ENCODE measurements at places on chromosomes 7 and 10.

- no peak for DNase-seq
Measured at GRCh38 chr10:96556003-96556402, 30.8 kb downstream of the TM9SF3 start.

- DNase-seq, result no peak
Measured at GRCh38 chr10:14798636-14799035, 23.9 kb upstream of the FAM107B start.

- no peak for DNase-seq
Measured at GRCh38 chr7:106062521-106062931, 49.6 kb downstream of the SYPL1 start.

DNA sequence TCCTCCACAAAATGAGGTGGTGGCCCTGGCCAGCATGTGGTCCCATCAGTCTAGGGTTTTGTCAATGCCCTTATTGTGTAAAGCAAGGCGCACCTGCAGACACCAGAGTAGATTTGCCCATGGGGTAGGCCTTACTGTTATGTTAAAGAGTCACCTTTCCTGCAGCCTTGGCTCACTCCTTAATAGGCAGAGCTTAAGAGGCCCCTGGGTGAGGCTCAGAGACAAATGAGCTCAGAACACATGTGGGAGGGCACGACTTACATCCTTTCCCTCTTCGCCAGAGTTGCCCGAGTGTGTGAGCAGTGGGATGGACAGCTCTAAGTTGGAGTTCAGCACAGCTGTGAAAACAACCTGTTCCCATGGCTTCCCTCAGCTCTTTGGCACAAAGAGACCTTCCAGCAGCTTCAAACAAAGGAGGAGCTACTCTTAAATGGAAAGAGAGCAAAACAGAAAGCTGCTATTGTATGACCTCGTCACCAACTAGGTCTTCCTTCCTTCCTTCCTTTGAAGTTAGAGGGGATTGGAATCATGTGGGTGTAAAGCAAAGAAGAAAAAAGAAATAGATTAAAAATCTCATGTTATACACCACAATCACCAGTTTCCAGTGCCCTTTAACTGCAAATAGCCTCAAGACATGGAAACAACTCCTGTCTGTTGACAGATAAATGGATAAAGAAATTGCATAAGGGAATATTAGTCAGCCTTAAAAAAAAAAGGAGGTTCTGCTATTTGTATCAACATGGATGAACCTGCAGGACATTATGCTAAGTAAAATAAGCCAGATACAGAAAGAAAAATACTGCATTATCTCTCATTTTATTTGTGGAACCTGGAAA is 11.9 kb upstream of the XPNPEP1 start:
- no peak for DNase-seq

DNA sequence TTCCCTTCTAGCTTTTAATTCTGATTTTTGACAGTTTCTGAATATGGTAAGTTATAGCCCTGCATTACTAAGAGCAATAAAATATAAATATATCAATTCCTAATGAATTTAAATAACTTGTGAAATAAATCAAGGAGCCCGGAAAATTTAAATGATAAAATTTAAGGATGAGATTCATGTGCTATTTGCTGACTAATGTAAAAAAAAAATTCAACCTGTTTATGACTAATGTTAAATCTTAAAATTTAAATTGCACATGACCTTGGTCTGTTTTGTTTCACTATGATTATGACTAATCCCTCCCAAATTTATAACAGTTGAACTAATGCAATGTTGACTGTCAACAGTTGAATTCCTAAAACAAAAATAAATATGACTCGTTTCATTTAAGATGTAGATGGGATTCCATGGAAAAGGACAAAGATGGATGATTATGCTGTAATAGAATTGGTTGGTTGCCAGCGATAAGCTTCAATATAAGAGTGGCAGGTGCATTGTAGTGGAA is 419.9 kb downstream of the NRG3 start:
- no peak for DNase-seq

GRCh38 chr7:72337390-72338167 is 74.6 kb downstream of the CALN1 start:
- no peak for DNase-seq

DNA sequence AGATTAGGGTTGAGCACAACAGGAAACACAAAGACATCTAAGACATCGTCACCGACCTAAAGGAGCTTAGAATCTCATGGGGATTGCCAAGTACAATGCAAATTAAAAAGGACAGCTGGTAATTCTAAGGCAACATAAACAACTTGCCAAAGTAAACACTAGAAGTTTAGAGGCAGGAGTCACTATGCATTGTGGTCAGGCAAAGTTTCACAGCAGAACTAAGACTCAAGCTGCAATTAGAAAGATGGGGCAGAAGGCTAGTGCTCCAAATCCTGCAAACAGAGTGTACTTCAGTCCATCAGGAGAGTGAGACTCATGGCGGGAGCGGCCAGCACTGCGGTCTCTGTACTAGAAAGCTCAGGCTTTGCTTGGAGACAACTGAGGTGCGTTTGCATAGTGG is 52.7 kb downstream of the HIPK2 start:
- peak; percentile 16 for DNase-seq

DNA sequence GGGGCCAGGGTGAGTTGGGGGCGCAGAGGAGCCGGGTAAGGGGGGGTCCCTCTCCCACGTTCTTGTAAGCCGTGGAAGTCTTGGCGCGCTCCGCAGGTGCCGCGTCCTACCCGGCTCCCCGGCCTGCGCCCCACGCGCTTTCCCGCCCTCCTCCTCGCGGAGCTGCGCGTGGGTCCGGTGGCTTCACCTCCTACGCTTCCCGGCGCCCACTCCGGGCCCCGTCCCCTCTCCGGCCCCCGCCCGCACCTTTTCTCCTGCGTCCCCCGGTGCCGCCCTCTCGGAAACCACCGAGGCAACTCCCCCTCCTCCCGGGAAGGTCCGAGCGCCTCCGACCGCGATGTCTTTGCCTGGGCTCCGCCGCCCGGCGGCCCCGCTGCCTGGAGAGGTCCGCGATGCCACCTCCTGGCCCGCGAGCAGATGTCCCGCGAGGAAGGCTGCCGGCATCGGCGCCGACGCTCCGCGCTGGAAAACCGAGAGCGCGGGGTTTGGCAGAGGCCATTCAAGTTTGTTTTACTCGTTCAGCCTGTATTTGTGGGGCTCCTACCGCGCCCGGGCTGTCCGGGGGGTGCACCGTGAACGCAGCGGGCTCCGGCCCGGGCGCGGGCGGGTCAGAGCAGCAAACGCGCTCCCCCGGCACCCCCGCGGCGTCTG is 2.4 kb upstream of the NKX6-2 start:
- no peak for DNase-seq

DNA sequence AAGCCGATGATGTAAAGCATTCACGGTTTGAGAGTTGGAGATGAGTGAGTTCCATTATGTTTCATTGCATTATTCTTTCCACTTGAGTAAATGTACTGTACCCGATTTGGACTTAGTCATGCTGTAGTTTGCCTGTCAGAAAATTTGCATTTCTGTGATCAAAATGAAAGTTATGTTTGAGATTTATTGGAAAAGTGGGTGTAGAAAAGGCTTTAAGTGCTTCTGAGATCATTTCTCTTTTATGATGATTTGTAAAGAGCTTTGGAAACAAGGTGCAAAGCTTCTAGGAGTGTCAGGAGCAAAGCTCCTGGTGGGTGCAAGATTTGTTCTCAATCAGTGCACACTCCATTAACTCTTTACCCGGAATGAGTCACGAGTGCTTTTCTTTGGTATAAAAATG is 204.1 kb upstream of the POM121L12 start:
- no peak for DNase-seq

DNA sequence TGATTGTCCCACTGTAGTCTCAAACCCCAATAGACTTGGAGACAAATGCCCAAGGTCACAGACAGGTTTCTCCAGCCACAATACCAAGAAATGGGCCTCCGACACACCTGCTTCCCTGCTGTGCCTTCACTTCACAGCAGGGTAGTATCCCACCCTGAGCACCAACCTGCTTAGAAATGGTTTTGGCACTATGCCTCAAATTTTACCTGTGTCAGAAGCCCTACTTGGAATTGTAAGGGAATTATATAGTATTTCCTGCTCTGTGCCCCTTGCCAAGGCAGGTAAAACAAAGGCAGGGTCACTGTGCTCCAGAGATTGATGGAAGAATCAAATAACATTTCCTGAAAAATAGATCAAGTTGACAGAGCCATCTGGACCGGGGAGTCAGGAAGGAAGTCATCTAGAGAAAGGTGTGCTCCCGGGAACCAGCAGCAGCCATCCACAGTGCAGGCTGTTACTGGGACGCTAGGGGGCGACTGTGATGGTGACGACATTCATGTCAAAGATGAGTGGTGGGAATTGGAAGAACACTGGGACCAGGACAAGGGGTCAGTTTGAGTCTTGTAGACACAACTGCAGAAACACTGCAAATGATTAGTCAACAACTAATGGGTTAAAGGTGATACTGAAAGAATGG is 117.8 kb upstream of the AKR1E2 start:
- no peak for DNase-seq

DNA sequence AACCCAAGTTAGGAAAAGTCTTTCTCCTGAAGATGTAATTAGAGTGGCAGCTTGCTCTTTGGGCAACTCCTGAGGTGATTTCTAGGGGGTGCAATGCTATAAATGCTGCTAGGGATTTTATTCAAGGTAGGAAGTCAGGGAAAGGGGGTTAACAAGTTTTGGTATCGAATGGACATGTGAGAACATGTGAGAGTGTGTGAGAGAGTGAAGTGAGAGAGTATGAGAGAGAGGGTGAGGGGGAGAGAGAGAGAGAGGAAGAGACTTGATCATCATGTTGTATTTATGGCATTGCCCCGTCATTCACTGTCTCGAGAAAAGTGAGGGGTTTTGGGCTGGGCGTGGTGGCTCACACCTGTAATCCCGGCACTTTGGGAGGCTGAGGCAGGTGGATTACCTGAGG is 50.9 kb downstream of the MCU start:
- DNase-seq, result no peak

- DNase-seq, result no peak
Measured at GRCh38 chr10:45404087-45404769, 30.2 kb downstream of the ALOX5 start.

DNA sequence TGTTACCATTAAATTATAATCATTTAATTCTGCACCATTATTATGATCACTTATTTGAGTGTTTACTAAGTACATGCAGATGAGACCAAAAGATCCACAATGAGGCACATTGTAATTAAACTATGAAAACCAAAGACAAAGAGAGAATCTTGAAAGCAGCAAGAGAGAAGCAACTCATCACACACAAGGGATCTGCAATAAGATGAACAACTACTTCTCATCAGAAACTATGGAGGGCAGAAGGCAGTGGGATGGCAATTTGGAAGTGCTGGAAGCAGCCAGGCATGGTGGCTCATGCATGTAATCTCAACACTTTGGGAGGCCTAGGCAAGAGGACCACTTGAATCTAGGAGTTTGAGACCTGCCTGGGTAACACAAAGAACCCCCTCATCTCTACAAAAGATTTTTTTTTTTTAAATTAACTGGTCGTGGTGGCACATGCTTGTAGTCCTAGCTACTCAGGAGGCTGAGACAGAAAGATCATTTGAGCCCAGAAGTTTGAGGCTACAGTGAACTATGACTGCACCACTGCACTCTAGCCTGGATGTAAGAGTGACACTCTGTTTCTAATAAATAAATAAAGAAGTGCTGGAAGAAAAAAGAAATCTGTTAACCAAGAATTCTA is 47.7 kb downstream of the CDK6 start:
- DNase-seq, result no peak

DNA sequence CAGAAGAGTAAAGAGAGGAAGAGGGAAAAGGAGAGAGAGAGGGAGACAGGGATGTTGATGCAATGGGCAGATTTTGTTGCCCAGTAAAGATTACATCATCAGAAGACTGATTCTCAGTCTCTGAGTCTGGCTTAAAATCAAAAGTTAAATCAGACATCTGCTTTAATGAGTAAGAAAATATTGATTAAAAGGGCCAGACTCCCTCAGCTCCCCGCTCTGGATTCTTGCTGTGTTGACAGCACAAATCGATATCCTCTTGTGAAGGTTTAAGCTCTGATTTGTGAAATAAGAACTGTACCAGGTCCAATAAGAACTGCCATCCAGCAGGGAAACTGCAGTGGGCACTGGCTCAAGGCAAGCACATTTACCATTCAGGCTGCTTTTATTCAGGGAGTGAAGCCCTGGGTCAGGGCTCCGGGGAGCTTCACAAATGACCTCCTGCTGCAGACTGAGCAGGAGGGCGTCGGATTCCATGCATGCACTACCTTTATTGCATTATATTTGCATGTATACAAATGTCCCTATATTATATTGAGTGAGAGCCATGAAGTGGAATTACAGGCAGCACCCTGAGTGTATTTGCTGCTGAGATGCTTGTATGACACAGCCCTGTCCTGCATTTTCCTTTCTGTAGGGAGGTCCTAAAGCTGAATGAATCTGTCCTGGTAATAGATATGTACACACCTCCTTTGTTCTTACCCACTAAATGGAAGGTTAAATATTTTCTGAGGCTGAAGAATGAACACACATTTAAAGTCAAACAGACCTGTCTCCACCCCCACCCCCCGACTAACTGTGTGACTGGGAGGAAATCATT is 401.5 kb downstream of the REEP3 start:
- no peak for DNase-seq

DNA sequence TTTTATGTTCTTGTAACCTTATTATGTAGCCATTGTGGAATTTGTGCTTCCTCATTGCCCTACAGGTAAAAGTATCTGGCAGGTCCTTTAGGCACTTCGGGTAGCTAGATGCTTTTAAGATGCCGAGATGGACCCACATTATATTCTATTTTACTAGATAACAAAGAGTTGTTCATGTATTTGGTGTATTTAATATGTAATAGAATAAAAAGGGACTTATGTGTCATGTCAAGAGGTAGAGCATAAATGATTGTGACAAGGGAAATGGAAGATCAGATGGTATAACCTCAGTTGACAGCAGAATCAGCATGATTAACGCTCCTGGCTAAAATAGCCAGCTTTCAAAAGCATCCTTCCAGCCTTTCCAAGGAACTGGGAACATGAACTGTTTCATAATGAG is 50.6 kb downstream of the NPY start:
- DNase-seq, result no peak

GRCh38 chr7:156929789-156930539 is 19.5 kb upstream of the NOM1 start:
- no peak for DNase-seq

Data from HFF-Myc (cell line).